Sciatic nerve (tissue), 2 donors: ENCODE measurements at places on chromosomes 1 and 21. TPM values are rescaled to one million over a fixed set of nuclear protein-coding genes. Genes with fewer than 3 reads are reported as not detected.

The IGSF3 gene
- total RNA-seq, result 2.5 TPM

GRCh38 chr1:240036526-240036925 lies 55.2 kb upstream of the FMN2 start:
- no peak for DNase-seq

The VWA5B1 gene
- not detected for total RNA-seq

- no peak for DNase-seq
Observed at GRCh38 chr1:79827446-79827845, 820.9 kb upstream of the ADGRL4 start.

The RSPH1 gene
- 0.58 TPM for total RNA-seq

- DNase-seq, result no peak
Observed at GRCh38 chr21:21406921-21407320, 408.7 kb downstream of the NCAM2 start.

DNA sequence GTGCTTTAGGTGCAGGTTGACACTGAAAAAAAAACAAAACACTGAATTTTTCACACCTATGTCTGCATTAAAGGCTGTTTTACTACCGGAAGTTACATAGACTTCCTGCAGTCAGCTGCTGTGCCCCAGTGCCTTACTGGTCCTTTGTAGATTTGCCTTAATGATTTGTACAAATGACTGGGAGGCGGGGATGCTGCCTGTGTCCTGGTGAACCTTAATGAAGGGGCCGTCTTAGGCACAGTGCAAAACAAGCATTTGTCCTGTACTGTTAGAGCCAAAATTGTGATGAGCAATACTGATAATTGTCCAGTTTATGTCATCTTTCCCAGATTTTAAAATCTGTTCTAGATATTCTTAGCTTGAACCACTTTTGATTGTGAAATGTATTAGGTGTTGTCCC lies 90.9 kb upstream of the PGD start:
- DNase-seq, result no peak

DNA sequence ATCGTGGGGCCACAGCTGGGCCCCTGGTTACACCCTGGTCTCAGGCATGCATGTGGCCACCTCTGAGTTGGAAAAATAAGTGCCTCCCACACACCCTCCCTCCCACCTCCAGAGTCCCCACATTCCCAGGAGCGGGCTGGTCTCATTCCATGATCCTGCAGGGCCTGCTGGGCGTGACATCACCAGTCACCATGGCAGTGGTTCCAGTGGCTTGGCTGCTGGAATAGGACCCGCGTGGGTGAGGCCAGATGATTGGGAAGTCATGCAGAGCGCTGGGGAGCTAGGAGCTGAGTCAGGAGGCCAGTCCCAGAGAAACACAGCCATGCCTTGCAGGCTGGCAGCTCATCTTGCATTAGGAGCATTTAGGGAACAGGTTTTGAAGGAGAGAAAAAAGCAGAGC lies 125.4 kb upstream of the TMEM51 start:
- peak; percentile 70 for DNase-seq

GRCh38 chr1:36419140-36419539 lies 21.4 kb upstream of the LSM10 start:
- DNase-seq, result no peak

The STYXL2 gene
- 0.22 TPM for total RNA-seq

The MXRA8 gene
- total RNA-seq, result 262 TPM

The NIT1 gene
- 38.0 TPM for total RNA-seq

GRCh38 chr1:176837708-176838107 lies 326.8 kb downstream of the ASTN1 start:
- no peak for DNase-seq

DNA sequence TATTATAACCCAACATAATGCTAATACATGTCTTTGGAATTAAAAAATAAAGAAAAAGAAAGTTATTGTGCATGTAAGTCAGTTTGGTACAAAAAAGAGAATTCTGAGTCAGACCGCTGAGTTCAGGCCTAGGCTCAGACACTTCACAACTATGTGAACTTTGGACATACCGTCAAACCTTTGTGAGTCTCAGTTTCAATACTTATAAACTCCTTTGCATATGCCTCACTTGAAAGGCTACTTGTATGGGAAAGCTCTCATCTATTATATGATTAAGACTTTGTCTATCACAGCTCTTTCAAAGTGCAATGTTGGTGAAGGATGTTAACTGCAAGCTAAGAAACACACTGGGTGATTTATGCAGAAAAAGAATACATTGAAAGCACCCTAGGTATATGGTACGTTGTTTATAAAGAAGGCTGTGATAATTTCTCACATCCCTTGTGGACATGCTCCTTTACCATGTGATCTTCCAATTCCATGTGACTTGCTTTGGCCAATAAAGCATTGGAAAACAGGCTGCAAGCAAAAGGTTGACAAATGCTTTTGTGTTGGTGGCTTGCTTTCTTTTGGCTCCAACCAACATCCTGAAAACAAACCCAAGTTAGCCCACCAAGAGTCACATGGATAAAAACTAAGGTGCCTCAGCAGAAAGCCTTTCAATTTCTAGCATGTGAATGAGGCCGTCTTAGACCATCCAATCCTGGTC lies 49.6 kb downstream of the INTS7 start:
- no peak for DNase-seq

DNA sequence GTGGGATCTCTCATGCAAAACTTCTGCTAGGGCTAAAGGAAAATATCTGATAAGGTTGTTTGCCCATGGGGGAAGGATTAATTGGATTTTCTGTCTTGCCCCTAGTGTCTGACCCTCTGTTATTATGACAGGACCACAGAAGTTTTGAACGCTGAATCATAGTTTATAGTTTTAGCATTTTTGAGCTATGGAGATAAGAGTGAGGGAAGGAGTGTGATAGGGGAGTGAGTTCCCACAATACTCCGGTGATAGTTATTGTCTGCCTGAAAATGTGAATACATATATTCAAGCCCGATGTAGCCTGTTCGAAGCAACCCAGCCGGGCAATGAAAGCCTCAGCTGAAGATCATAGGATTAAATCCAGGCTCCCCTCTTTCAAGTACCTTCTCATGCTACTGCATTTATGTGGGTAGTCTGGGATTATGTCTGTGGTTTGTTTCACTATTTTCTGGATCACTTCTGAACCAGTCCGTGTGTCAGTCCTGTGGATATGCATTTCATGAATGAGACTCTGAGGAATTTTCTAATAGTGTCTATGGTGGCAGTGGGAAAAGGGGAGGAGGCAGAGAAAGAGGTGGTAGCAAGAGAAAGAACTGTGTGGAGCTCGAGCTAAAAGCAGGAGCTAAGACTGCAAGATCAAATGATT lies 258.7 kb downstream of the DISC1 start:
- no peak for DNase-seq

GRCh38 chr1:80385650-80386049 lies 1379.1 kb upstream of the ADGRL4 start:
- no peak for DNase-seq

DNA sequence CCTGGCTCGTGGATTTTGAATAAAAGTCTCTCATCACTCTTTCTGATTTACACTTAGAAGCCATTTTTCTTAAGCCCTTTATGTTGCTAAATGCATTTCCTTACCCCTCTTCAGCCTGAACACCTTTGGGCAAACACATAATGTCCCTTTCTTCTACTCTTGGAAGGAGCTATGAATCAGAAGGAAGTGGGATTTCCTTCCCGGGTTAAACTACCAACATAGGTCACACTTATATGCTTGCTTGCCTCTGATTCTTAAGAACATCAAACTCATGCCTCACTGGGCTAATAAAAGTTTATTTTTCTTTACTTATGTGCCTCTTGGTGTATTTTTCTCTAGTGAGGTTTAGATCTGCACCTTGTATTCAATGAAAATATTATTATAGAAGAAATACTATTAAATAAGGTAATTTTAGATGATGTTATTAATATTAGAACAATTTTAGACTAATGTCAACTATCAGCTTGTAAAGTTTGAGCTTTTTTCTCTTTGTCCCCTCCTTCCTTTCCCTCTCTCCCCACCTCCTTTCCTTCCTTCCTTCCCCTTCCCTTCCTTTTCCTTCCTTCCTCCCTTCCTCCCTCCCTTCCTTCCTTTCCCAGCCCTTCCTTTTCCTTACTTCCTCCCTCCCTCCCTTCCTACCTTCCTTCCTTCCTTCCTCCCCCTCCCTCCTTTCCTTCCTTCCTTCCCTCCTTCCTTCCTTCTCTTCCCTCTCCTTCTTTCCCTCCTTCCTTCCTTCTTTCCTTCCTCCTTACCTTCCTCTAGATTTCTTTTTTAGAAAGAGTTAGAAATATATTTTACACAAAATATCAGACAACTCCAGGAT lies 66.5 kb upstream of the KCNJ6 start:
- DNase-seq, result no peak

DNA sequence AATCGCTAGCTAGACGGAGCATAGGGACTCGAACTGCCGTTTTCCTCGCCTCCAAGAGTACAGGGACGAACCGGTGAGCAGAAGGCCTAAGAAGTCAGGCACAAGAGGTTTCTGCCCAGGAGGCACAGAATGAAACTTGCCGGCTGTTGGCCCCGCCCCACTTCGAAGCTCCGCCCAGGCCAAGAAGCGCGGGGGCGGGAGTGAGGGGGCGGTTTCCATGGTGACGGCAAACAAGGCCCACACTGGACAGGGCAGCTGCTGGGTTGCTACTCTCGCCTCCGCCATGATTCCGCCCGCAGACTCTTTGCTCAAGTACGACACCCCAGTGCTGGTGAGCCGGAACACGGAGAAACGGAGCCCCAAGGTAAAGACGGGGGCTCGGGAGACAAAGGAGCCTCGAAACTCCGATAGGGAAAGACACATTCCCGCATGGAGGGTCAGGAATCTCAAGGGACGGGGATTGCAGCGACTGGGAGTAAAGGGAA lies at the start of gene DNALI1:
TSS of gene DNALI1 (plus strand) at position 229 of the 485 bp plus-strand sequence. CDS start at position 284, 55 bp downstream.
- DNase-seq, result peak; percentile 91
